ENCODE measurements at places on chromosomes 16 and 17. TPM values are rescaled to one million over a fixed set of nuclear protein-coding genes. Genes with fewer than 3 reads are reported as not detected.

GRCh38 chr16:15993541-15993940 is 44.1 kb downstream of the ABCC1 start:
- DNase-seq: no peak

GRCh38 chr17:70055000-70055399 is 20.0 kb upstream of the KCNJ16 start:
- no peak for DNase-seq

DNA sequence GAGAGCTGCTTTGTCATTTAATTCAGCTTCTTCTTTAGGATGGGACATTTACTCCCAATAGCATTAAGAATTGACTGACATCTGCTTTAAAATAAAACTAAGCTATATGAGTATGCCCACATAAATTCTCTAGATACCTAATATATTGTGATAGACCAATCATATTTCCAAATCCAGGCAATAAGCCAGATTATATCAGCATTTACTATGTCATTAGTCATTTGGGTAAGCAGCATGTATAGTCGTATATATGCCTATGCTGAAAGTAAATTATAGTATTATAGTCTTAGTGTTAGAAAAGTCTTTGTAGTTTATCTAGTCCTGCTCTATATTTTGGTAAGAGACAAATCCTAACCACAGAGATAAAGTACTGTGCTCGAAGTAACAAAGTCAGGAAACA is 958.1 kb downstream of the KCNJ2 start:
- DNase-seq: peak; percentile 88

DNA sequence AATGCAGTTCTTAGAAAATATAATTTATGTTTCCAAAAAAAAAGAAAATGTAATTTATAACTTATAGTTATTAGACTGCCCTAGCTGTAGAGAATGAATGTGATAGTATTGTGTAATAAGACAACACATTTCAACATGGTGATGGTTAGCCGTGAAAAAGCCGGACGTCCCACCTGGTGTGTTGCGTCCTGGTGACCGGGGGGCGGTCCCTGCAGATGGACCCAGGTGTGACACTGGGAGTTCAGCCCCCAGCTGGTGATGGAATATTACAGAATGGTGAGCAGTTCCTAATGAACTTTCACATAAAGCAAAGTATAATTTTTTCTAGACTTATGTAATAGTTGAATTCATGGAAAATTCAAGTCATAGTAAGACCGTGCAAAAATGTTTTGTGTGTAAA is 132.8 kb downstream of the LAT start:
- DNase-seq: no peak

- no peak for DNase-seq
Measured at GRCh38 chr17:79616801-79617200, 6.0 kb upstream of the RBFOX3 start.

- DNase-seq: peak; percentile 10
Measured at GRCh38 chr16:65372171-65372570, 250.3 kb upstream of the CDH11 start.

Gene KRTAP4-6
- total RNA-seq: not detected

Gene TBC1D3C
- not detected for total RNA-seq
